ENCODE measurements at places on chromosomes 6 and 20. TPM values are rescaled to one million over a fixed set of nuclear protein-coding genes. Genes with fewer than 3 reads are reported as not detected.

LY6G5C gene
- total RNA-seq: 1.4 TPM

ZKSCAN8 gene
- total RNA-seq: 13.7 TPM

CASS4 gene
- total RNA-seq: 0.22 TPM

SLC17A3 gene
- not detected for total RNA-seq

FAM209B gene
- not detected for total RNA-seq

DNAAF9 gene
- 13.4 TPM for total RNA-seq

C6orf52 gene
- not detected for total RNA-seq

TREM2 gene
- not detected for total RNA-seq

ANKRD6 gene
- 11.9 TPM for total RNA-seq

CGAS gene
- 0.98 TPM for total RNA-seq

FAM83D gene
- total RNA-seq: 10.1 TPM

RIPOR3 gene
- not detected for total RNA-seq

ENPP4 gene
- 0.26 TPM for total RNA-seq

TMEM244 gene
- total RNA-seq: not detected

DCDC2 gene
- not detected for total RNA-seq

SLC13A3 gene
- under 0.01 TPM for total RNA-seq

KIF25 gene
- not detected for total RNA-seq

RBM12 gene
- total RNA-seq: 43.7 TPM

COL9A3 gene
- total RNA-seq: 1.3 TPM

MLIP gene
- 1.5 TPM for total RNA-seq

HLA-DQA1 gene
- total RNA-seq: not detected

ITPA gene
- 34.7 TPM for total RNA-seq

Data from dermis lymphatic vessel endothelial cell (primary cell).